Sigmoid colon (tissue), 7 donors: ENCODE measurements at places on chromosomes 7 and 10.

GRCh38 chr10:65325913-65326312 is 1599.9 kb upstream of the LRRTM3 start:
- DNase-seq, result no peak

DNA sequence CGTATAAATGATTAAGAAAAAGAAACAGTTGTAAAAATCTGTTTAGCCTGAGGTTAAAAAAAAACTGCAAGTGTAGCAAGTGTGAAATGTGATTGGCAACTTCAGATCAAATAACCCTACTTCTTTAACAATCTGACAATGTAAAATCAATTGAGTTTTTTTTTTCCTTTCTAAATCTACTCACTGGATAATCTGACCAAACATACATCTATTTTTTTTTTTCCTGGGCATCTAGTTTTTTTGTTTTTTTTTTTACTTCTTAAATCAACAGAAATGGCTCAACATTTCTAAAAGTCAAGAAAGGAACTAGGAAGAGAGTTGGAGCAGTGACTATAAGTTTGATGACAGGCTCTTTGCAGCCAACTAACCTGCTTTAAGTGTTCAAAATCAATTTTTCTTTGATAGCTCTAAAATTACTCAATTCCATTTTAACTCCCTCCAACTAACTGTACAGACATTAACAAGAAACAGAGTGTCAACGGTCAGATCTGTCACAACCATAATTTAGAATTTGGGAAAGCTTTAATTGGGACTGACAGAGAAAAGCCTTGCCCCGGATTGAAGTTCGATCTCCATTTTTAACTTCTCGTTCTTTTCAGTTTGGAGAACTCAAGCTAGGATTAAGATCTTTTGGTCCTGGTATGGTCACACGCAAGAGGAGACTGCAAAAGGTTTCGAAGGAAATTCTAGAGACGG is 1.2 kb downstream of the ARL3 start:
- DNase-seq, result no peak

DNA sequence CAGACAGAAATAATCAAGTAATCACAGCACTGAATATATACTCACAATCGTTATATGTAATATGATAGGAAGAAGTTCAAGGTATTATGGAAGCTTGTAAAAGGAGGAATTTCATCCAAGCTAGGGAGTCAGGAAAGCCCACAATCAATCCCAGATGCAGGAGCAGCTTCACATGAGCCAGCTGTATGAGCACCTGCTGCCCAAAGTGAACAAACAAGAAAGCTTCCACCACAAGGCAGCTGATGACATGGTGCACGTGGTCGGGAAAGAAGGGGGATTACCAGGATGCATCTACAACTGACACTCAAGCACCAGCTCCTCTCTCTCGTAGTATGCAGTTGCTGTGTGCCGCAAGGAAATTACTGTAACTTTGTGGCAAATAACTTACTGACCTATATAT is 225.2 kb downstream of the XPNPEP1 start:
- no peak for DNase-seq

DNA sequence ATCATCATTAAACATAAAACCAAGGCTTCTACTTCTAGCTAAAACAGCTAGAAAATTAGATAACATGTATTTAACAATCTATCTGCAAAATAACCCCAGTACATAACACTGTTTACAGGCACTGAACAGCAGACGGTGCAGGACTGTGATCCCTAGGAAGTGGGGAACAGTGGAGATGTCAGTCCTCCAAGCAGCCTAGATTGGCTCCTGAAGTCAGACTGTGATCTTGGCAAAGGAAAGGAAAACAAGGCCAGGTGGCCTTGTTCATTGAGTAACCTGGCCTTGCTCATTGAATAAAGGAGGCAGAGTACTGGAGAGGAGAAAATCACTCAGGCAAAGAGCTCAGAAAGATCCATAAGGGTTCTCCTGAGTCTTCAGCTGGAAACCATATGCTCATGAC is 77.7 kb upstream of the DIP2C start:
- DNase-seq, result no peak

- DNase-seq, result no peak
These were observed 253.8 kb downstream of the MAD1L1 start for GRCh38 chr7:1978656-1979590.
